ENCODE measurements at places on chromosomes 6 and 20.

DNA sequence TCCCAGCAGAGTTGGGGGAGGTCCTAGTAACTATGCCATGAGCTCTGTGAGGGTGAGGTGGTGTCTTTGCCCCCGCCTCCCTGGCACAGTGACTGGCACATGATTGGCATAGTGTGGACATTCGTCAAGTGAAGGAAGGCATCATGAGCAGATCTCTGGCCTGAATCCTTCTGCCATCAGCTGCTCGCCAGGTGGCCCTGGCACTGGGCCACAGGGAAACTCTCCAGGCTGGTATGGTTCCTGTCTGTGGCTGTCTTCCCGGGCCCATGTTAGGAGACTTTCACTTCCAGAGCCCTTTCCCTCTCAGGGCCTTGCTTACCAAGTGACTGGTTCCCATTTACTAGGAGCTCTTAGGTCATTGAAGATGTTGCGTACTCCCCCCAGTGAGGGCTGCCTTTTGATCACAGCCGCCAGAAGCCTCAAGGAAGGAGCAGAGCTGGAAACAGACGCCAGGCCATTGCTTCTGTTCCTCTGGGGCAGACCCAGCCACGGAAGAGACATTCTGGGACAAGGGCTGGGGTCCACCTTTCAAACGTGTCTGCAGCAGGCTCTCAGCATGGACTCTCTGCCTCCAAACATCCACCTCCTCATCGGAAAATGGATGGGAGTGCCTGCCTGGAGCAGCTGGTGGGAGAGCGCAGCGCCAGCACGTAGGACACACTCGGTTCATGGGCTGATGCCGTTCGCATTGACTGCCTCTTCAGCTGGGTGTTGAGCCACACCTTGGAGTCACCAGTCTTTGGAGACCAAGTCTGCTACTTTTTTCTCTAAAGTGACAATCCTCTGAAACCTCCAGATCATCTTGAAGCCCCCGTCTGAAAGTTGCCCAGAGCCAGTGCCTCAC is 67.2 kb downstream of the PTPN1 start:
- no peak for DNase-seq

- no peak for DNase-seq
Observed at GRCh38 chr20:50595988-50596693, 86.0 kb downstream of the PTPN1 start.

GRCh38 chr6:10416863-10417641 is 2.2 kb upstream of the TFAP2A start:
- no peak for DNase-seq

DNA sequence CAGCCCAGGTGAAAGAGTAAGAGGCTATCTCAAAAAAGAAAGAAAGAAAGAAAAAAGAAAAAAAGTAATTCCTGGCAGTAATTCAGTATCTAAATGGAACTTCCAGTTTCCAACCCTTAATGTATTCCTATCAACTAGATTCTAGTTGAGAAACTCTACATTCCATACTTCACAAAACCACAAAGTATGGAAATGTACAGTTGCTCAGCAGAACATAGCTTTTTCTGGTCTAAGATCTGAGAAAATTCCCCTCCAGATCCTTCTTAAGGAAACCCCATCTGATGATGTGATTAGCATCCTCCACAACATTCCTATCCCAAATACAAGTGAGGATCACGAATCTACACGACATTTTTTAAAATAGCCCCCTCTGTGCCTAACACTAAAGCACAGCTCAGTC is 3.6 kb downstream of the ARMH2 start:
- no peak for DNase-seq

GRCh38 chr6:95768539-95768938 is 191.2 kb downstream of the MANEA start:
- no peak for DNase-seq

- DNase-seq = no peak
Observed at GRCh38 chr6:149081281-149081680, 236.2 kb upstream of the TAB2 start.

DNA sequence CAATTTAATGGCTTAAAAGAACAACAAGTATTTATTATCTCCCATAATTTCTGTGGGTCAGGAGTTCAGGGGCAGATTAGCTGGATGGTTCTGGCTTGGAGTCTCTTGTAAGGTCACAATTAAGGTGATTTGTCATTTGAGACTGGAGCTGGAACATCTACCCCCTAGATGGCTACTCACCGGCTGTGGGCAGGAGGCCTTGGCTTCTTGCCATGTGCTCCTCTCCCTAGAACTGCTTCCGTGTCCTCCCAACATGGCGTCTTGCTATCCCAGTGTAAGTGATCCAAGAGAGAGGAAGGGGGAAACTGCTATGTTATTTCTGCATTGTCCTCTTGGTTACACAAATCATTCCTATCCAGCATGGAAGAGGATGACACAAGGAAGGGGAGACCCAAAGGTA is 210.2 kb upstream of the ECI2 start:
- DNase-seq = no peak

GRCh38 chr6:87241304-87241703 is 81.1 kb upstream of the SMIM8 start:
- DNase-seq = no peak

DNA sequence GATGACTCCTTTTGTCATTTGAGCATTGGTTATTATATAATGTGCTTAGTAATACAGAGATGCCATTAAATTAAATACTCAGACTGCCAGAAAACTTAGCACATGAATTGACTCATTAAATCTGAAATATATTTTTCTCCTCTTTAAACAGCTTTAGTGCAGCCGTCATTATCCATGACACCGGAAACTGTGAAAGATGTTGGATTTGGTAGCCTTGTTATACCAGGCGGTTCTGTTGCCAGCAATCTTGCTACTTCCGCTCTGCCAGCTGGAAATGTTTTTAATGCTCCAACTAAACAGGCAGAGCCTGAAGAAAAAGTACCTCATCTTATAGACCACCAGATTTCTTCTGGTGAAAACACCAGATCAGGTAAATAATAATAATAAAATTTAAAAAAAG is 97.6 kb downstream of the SCAF8 start:
- no peak for DNase-seq

GRCh38 chr6:149268768-149269167 is 48.7 kb upstream of the TAB2 start:
- DNase-seq = no peak

- peak; percentile 15 for DNase-seq
Observed at GRCh38 chr6:4210629-4211419, 75.4 kb upstream of the ECI2 start.

DNA sequence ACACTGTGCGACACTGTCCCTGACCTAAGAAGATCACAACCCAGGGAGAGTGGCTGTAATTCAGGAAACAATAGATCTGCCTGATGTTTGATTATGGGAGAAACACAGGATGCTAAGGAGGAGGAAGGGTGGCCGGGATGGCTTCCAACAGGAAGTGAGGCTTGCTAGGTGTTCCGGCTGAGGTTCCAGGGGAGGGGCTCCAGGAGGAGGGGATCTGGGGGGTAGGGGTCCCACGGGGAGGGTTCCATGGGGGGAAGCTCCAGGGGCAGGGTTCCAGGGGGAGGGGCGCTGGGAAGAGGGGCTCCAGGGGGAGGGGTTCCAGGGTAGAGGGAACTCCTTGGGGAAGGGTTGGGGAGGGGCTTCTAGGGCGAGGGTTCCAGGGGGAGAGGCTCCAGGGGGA is 48.6 kb downstream of the DAAM2 start:
- no peak for DNase-seq

DNA sequence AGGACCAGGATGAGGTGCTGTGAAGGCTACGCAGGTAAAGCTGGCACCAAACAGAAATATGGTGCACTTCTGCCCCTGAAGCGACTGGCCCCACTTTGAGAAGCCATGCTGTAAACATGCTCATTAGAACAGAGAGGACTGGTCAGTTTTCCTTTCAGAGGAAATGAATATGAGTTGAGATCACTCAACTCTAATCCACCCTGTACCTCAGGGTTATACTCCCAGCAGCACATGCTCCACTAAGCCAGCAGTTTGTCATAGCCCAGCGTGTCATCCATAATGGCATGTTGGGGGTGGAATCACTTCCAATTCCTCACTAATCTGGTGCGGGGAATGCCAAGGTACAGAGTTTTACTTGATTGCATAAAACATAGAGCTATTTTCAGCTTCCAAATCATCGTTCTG is 98.1 kb downstream of the HIVEP2 start:
- no peak for DNase-seq

- DNase-seq = no peak
Observed at GRCh38 chr6:150528648-150529285, 70.9 kb upstream of the PLEKHG1 start.

GRCh38 chr6:97925504-97925903 is 642.5 kb upstream of the MMS22L start:
- no peak for DNase-seq

GRCh38 chr6:135014353-135014832 is 40.2 kb downstream of the HBS1L start:
- DNase-seq = no peak

DNA sequence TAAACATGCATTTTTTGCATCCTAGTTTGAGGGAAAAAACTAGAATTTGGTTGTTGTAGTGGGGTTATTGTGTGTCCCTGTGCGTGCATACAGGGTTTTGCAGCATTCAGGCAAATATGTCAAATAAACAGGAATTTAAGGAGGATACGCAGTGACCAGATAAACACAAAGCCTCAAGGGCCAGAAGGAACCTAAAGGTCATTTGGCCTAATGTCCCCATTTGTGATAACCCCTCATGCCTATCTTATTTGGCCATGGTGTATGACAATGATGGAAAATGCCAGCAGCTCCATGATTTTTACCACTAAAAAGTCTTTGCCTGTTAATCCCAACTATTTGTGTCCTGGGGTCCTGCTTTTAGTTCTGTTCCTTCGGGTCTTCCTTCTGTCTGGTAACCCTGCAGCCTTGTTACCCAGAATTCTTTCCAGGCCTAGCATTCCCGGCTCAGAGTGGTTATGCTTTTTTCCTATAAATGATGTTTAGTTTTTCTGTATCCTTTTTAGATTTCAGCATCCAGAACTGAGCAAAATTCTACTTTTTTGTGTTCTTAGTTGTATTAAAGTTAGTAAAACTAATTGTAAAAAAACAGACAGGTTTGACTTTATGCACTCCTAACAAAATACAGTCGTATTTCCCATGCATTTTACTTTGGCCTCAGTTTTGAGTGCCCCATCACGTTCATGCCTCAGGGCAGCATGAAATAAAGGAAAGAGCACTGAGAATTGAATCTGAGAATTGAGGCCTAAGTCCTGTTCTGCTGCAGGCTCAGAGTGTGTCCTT is 4.4 kb downstream of the STX16 start:
- no peak for DNase-seq

GRCh38 chr6:130912434-130912833 is 85.2 kb downstream of the SMLR1 start:
- DNase-seq = no peak

DNA sequence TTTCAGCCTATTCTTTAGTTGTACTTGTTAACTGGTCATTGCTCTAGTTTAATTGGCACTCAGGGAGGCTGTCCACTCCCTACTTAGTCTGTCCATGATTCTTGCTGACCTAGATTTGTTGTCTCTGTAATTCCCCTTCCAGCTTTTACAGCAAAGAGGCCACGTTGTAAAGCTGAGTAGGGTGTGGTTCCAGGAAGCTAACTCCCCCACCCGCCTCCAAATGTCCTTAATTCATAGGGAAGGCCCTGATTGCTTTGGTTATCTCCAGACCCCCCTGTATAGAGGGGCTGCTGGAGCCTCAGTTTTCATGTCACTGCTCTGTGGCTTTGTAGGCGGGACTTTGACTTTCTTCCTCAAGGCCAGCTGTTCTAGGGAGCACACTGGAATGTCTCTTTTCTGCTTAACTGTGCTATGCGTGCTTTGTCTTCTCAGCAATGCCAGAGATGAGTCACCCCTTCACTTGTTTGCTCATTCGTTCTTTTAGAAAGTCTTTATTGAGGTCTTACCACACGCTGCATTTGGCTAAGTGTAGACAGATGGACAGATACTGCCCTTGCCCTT is 175.1 kb upstream of the JAG1 start:
- no peak for DNase-seq

GRCh38 chr6:53615633-53616449 is 49.7 kb downstream of the KLHL31 start:
- no peak for DNase-seq

DNA sequence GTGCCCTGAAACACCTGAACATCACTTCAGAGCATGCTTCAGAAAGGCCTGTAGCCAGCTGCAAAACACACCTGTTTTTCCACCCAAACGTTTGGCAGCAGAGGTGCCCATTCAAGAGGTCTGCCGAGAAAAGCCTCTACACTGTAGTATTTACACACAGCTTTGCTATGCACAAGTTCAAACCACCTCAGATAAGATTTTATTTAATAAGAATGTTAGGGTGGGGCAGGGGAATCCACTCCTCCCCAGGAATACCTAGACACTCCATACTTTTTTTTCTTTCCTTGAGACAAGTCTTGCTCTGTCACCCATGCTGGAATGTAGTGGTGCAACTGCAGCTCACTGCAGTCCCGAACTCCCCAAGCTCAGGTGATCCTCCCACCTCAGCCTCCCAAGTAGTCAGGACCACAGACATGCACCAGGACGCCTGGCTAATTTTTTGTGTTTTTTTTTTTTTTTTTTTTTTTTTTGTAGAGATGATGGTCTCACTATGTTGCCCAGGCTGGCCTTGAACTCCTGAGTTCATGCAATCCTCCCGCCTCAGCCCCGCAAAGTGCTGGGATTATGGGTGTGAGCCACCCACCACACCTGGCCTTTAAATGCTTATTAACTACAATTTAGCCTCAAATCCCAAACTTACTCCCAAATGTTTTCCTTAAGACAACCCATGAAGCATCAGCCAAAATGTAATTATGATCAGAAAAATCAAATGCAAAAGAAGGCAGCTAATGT is 9.7 kb downstream of the MRPL14 start:
- no peak for DNase-seq

DNA sequence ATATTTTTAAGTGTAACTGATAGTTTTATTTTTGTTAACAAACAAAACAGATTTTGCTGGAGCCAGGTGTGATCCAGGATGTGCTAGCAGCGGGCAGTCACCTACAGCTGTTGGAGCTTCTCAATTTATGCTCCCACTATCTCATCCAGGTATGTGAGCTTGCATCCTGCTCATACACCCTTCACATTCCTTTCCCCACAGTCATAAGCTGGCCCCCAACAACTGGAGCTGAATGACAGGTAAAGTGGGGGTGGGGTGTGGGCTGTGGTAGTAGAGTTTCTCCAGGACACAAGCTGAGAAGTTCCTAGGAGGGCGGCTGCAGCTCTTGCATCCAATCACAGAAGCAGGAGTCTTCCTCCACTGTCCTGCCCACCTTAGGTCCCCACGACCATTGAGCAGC is 140.1 kb downstream of the KLHL32 start:
- no peak for DNase-seq

GRCh38 chr6:26270486-26270861 is 94.5 kb upstream of the BTN3A2 start:
- no peak for DNase-seq

GRCh38 chr6:143601504-143601903 is 76.3 kb upstream of the PHACTR2 start:
- no peak for DNase-seq

- no peak for DNase-seq
Observed at GRCh38 chr6:9576521-9576920, 838.4 kb downstream of the TFAP2A start.

- DNase-seq = no peak
Observed at GRCh38 chr20:48920527-48921167, 864 bp upstream of the ARFGEF2 start.

GRCh38 chr6:20540683-20541082 is 6.4 kb downstream of the CDKAL1 start:
- DNase-seq = no peak

GRCh38 chr6:169454204-169454871 is 200.7 kb upstream of the THBS2 start:
- no peak for DNase-seq

Measured in hypothalamus (tissue), 51 donors.